Umbilical cord (tissue), 2 donors: ENCODE measurements at places on chromosomes 12 and 14. TPM values are rescaled to one million over a fixed set of nuclear protein-coding genes. Genes with fewer than 3 reads are reported as not detected.

Gene C1RL
- total RNA-seq = 56.3 TPM

Gene AGAP2
- total RNA-seq = 1.4 TPM

Gene CPNE6
- total RNA-seq = 2.4 TPM

Gene POLR3B
- total RNA-seq = 17.6 TPM

Gene EML5
- 2.6 TPM for total RNA-seq

Gene BAG5
- 30.8 TPM for total RNA-seq

Gene KRT74
- 3.4 TPM for total RNA-seq

Gene SSTR1
- 5.8 TPM for total RNA-seq

Gene TMEM117
- total RNA-seq = 18.3 TPM

Gene KRT81
- 2.9 TPM for total RNA-seq

Gene RBMS2
- total RNA-seq = 14.2 TPM

Gene PIK3C2G
- 8.7 TPM for total RNA-seq

Gene SRRM4
- total RNA-seq = 0.96 TPM

Gene CIROP
- total RNA-seq = 0.72 TPM

Gene AP5M1
- 23.8 TPM for total RNA-seq

Gene SPX
- 7.7 TPM for total RNA-seq

Gene MIP
- total RNA-seq = 2.9 TPM

Gene SLC25A47
- not detected for total RNA-seq

Gene AMN
- total RNA-seq = not detected

Gene EPYC
- 2.2 TPM for total RNA-seq

Gene TXNDC16
- 13.7 TPM for total RNA-seq

Gene RERG
- total RNA-seq = 33.7 TPM

Gene TMEM119
- 85.0 TPM for total RNA-seq

Gene SDR9C7
- total RNA-seq = not detected

Gene SERPINA12
- total RNA-seq = not detected

Gene RND1
- total RNA-seq = 5.8 TPM

Gene TAS2R7
- total RNA-seq = 2.9 TPM

Gene IAPP
- total RNA-seq = 1.4 TPM

Gene ZNF664
- total RNA-seq = 28.6 TPM

Gene CLMN
- 10.8 TPM for total RNA-seq

Gene AQP5
- 7.2 TPM for total RNA-seq

Gene KCNH3
- total RNA-seq = 0.24 TPM

Gene POTEG
- 1.2 TPM for total RNA-seq

Gene KCNA5
- 10.6 TPM for total RNA-seq

Gene NRL
- total RNA-seq = 0.24 TPM

Gene LAG3
- 1.7 TPM for total RNA-seq

Gene TMEM233
- total RNA-seq = 1.7 TPM

Gene GALNT6
- total RNA-seq = 6.3 TPM

Gene GNG2
- total RNA-seq = 20.9 TPM

Gene SLC35F4
- total RNA-seq = 1.2 TPM

Gene GLI1
- 3.6 TPM for total RNA-seq

Gene KITLG
- 17.8 TPM for total RNA-seq

Gene PRB2
- total RNA-seq = not detected

Gene NYNRIN
- 30.8 TPM for total RNA-seq

Gene NFATC4
- 40.0 TPM for total RNA-seq

Gene GUCY2C
- 0.72 TPM for total RNA-seq

Gene RILPL2
- total RNA-seq = 5.3 TPM

Gene C3AR1
- total RNA-seq = 9.6 TPM

Gene LARP4
- total RNA-seq = 48.2 TPM

Gene ANKS1B
- total RNA-seq = 65.5 TPM

Gene CAPZA3
- 0.72 TPM for total RNA-seq

Gene TMEM253
- total RNA-seq = not detected

Gene SAMD4A
- 138 TPM for total RNA-seq

Gene SLC17A8
- total RNA-seq = 1.7 TPM

Gene IL31
- total RNA-seq = not detected

Gene ARID4A
- 30.1 TPM for total RNA-seq

Gene TAS2R46
- total RNA-seq = 17.3 TPM

Gene CELA1
- not detected for total RNA-seq

Gene SLCO1B1
- total RNA-seq = not detected
